ENCODE measurements at places on chromosomes 3 and 15.

DNA sequence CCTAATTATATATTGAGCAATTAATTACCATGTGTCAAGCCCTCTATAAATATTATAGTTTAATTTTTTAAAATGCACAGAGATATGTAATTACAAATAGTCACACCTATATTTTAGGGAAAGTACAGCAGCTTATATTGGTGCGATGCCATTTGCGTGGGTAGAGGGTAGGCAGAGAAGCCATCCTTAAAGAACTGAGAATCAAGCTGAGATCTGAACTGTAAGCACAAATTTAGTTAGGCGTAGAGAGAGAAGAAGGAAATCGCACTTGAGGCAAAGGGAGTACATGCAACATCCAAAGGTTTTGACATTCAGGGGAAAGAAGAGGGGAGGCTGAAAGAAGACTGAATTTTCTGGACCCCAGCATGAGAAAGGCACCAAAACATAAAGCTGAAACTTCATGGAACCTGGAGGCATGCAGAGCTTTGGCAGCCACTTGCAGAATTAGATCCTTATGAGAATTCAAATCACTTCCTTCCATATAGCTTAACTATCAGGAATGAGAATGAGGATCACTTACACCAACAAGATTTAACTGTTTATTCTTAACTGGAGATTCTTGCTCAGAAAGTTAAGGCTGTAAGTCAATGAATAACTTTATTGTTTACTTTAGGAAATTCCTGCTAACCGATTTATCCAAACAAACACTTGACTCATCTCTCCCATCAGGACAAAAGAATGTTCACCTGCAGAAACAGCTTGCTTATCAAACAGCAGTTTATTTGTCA lies 114.3 kb downstream of the TGFBR2 start:
- no peak for DNase-seq

DNA sequence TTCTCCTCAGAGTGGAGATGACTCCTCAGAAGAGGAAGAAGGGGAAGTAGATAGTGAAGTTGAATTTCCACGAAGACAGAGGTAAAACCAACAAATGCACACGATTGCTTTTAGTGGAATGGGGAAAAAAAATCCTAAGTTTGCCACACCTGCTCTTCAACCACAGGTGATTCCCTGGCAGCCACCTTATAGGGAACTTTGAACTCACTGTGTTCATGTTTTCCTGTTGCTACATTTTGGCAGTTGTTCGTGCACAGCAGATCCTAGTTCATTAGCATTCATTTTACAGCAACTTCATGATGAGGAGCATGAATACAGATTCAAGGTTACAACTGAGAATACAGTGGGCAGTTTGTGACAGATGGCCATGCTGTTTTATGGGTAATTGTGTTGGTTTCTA lies 21.5 kb downstream of the TMEM41A start:
- DNase-seq: no peak

- no peak for DNase-seq
These were observed 875 bp upstream of the NT5DC2 start for GRCh38 chr3:52534281-52535183.

DNA sequence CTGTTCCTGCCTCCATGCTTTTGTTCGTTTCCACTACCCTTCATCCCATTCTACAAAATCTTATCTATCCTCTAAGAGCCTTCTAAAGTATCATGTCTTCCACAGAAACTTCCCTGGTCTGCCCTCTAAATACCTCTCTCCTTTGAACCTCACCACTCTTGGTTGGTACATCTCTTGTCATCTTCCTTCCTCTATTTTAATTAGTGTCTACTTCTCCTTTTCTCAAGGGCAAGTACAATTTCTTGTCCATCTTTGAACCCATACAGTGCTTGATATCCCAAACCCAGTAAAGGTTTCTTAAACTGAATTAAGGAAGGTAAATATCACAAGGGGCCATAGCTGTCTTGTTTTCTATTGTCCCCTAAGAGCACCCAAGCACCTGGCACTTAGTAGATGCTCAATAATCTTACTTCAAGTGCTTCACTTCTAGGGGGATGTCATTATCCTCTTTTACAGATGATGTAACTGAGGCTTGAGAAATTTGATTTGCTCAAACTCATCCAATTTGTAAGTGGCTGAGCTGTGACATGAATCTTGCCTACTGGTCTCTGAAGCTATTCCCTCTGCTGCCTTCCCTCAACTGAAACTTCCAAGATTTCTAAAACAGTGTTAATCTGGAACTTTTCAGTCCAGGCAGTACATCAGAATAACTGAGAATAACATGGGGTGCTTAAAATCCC lies 2.6 kb upstream of the DAPK2 start:
- no peak for DNase-seq

DNA sequence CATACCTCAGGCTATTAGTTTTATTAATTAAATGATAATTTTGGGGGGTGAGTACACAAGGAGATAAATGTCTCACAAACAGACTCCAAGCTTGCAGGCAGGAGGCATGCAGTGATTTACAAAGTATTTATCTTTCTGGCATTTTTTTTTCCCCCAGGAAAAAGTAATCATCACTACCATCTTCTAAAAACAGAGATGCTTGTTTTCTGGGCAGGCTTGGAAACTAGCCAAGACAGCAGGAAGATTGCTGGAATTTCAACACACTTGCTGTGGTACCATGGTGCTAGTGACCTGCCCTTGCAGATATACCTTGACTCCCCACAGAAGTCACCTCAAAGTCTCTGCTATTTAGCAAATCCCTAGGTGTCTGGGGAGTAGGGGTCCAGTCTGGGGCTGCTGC lies 732.8 kb upstream of the CFAP20DC start:
- no peak for DNase-seq

- no peak for DNase-seq
These were observed 107.6 kb downstream of the IMPG2 start for GRCh38 chr3:101212730-101213129.

DNA sequence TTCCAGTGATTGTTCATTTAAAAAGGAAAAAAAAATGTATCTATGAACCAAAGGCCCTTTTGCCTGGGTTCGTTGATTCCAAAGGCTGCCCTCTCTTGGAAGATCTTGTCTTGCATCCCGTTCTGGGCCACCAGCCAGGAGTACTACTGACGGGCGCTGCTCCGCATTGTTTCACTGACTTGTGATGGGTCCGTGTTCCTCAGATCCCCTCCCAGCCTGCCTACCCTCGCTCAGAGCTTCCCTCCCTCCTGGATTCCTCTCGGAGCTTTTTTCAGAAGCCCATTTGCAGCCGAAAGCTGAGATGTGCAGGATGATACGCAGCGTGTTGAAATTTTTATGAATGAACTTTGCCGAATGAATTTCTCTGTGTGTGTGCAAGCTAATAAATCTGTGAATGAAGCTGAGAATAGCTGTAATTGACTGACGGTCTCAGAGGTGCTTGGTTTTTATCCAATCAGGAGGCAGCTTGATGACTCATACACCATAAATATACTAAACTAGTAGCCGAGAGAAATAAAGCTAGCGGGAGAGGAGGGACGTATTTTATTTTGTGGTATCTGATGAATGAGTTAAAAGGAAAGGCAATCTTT lies at the start of gene SHC4:
Gene SHC4, minus strand, starts transcription at position 396 of the 590 bp plus-strand sequence. CDS start 904 bp downstream, outside the sequence.
- no peak for DNase-seq

DNA sequence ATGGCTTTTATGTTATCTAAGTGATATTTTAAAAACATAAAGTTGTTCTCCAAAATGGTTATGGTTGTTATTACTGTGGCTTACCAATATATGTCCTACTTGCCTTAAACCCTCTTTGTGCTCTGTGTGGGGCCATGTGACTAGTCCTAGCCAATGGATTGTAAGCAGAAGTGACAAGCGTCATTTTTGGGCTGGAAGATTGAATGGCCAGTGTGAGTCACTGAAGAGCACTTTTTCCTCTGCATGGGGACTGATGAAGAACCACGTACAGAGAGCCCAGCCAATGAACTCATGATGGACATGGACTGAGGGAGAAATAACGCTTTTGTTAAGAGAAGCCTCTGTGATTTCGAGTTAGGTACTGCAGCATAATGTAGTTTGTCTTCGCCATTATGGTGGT lies 332.7 kb downstream of the EDEM1 start:
- DNase-seq: no peak

DNA sequence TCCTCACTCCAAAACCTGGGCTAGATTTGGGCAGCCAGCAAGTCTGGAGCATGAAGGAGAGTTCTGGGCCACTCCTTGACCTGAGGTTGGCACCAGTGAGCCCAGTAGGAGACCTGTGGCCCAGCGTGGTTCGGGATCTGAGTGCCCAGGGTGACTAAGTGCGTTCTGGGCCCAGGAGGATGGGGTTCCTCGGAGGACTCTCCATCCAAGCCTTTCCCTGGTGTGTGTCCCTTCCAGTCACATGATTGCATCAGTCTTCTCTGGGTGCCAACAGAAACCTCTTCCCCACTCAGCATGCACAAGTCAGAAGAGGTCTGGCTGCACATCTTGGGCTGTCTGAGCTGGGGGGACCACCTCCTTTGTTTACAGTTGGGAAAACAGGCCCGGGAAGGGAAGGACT lies 14.9 kb downstream of the TMEM43 start:
- DNase-seq: no peak

DNA sequence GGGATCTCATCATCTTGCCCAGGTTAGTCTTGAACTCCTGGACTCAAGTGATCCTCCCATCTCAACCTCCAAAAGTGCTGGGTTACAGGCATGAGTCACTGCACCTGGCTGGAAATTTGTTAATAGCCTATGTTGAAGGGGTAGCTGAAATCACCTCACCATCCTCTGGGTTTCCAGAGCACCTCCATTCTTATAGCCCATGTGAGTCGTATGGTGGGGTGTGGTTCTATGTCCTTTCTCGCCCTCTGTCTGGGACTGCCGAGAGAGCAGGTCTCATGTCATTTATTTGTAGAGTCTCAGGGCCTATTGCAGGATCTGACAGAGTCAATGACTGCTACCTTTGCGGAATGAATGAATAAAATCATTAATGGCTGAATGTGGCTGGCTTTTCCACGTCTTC lies 20.9 kb downstream of the CEMIP start:
- DNase-seq: no peak

DNA sequence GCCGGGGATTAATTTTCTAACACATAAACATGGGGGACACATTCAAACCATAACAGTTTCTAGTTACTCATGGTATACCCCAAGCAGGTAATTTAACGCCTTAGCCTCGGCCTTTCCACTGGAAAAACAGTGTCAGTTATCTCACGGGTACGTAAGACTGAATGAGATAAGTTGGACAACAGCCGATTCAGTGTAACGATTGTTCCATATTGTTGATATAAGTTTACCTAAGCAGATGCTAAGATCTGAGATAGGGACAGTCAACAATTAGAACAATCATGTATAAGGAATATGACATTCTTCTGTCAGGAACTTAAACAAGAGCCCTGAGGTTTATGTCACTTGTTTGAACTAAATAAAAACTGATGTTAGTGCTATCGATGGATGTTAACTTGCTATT lies 130.8 kb downstream of the GHSR start:
- no peak for DNase-seq

DNA sequence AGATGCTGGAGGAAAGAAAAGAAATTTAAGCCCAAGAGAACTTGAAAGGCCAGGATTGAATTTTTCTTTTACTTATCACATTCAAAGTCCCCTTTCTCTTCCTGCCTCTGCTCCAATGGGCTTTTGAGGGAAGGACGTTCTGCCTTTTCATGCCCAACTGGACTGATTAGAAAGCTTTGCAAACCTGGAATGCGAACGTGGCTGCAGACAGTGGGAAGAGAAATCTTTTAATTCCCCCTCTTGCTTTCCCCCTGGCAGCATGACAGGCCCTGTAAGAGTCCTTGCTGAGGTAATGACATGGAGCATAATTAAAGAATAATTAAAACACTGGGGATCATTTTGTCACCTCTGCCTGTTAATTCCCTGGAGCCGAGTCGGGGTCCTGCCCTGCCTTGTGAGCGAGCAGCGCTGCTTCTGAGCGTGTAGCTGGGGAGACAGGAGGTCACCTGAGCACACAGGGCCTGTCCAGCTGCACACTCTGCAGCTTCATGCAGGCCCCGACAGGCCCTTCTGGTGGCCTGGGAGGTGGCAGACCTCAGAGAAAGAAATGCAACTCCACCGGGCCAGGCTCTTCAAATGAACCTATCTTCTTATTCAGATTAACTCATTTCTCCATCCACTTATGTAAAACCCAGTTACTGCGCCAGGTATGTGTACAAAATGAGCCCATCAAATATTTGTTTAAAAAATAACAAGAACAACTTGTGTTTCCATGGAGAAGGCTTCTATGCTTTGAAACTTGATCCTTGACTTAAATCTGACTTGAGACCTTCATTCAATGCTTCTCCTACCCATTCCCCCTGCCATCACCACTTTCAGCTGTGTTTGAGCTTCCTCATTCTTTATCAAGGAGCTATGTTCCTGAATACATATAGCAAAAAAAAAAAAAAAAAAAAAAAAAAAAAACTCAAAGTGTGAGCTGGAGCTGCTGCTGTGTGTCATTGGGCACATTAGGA lies 628.2 kb upstream of the CFAP20DC start:
- DNase-seq: no peak

- no peak for DNase-seq
These were observed 114.8 kb downstream of the IL12A start for GRCh38 chr3:160103397-160103796.

DNA sequence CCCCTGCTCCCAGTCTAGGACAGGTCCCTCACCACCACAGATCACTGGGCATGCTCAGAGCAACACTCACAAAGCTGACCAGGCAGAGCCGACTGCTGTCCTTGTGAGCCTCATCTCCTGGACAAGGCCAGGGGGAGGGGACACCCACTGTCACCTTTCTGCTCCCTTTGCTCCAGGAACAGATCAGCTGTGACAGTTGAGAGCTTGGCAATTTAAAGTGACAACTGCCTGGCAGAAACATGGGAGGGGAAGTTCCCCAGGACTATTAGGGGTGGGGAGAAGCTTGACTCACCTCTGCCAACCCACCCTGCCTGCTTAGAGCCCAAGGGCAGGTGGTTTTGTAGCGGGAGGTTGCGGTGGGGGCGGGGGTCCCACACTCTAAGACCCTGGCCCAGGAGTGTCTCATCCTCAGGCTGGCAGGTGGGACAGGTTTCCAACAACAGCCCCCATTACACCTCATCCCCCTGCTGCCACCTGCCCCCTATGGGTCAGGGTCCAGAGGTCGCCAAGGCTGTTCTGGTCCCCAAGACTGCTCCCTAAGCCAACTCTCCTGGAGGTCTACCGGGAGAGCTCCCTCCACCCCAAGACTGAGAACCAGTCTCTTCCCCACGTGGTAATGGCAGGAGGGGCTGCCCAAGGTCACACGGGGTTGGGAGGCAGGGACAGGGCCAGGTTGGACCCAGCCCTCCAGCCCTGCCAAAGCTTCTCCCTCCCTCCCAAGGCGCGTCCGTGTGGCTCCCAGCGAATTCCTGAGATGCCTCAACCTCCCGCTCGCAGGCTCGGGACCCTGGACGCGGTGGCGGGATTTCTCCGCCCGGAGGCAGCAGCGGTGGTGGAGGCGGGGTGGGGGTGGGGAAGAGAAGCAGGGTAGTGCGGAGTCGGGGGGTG lies 80.4 kb downstream of the IQSEC1 start:
- no peak for DNase-seq

DNA sequence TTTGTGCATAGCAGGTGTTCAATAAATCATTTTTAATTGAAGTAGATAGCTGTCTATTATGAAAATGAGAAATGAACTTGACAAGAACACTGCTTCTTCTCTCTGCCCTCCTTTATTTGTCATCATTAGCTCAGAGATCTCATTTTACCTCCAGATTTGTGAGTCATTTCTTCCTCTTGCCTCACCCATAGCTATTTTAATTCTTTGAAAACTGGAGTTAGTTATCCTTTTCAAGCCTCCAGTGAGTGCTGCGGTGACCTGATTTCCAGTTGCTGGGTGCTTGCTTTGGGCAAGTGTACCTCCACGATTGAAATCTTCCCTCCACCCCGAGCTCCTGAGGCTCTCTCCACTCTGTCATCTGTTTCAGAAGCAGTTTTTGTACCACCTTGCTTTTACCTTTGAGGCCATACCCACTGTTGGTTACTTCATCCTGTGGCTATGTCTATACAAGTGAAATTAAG lies 114.6 kb downstream of the NFKBIZ start:
- no peak for DNase-seq

All from breast epithelium (tissue), 4 donors.